Gastrocnemius medialis (tissue), 4 donors: ENCODE measurements at places on chromosomes 5 and 9. TPM values are rescaled to one million over a fixed set of nuclear protein-coding genes. Genes with fewer than 3 reads are reported as not detected.

GRCh38 chr5:10607023-10607665, 43.3 kb downstream of the ANKRD33B start:
- peak; percentile 31 for DNase-seq

DNA sequence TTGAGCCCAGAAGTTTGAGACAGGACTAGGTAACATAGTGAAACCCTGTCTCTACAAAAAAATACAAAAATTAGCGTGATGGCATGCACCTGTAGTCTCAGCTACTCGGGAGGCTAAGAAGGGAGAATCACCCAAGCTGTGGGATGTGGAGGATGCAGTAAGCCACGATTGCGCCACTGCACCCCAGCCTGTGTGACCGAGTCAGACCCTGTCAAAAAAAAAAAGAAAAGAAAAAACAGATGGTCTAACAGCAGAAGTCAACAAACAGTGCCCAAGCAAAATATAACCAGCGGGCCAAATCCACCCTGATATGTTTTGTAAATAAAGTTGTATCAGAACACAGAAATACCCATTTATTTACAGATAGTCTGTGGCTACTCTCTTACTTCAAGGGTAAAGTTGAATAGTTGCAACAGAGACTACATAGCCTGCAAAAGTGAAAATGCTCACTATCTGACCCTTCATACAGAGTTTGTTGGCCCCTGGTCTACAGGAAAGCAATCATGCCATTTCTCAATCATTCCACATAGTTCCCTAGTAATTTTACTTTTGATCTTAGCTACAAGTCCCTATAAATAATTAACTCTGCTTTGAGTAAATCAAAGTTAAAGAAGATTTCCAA, 383.7 kb downstream of the TLE1 start:
- DNase-seq, result no peak

DNA sequence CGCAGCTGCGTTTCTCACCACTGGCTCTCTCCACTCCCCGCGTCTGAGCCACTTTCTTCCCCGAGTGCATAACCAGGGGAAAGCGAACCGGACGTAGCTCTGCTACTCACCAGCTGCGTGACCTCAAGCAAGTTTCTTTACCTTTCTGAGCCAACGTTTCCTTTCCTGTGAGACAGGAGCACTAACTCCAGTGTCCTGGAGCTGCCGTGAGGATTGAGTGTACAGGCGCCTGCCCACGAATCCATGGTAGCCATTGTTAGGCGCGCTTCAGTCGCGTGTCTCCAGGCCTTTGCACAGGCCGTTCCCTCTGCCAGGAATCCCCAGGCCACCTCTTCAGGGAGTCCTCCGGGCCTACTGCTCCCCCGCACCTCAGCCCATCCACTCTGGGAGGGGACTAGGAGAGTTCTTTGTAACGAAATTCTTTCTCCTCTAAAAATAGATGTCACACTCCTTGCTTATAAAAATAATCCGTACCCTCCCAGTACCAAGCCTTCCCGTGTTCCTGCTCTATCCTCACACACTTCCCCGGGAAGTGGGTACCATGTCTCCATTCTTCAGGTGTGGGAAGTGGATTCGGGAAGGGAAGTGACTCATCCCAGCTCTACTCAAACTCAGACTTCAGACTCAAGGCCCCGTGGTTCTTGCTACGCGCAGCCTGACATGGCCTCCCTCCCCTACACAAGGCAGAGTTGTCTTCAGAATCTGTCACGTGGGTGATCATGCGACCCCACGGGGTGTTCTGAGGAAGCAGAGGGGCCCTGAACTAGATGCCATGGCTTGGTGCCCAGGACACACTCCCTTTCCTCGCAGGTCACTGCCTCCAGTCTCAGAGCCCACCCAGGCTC, 16.1 kb upstream of the CRB2 start:
- DNase-seq, result no peak

- no peak for DNase-seq
These were observed 970.0 kb downstream of the MAT2B start for GRCh38 chr5:164475339-164475977.

DNA sequence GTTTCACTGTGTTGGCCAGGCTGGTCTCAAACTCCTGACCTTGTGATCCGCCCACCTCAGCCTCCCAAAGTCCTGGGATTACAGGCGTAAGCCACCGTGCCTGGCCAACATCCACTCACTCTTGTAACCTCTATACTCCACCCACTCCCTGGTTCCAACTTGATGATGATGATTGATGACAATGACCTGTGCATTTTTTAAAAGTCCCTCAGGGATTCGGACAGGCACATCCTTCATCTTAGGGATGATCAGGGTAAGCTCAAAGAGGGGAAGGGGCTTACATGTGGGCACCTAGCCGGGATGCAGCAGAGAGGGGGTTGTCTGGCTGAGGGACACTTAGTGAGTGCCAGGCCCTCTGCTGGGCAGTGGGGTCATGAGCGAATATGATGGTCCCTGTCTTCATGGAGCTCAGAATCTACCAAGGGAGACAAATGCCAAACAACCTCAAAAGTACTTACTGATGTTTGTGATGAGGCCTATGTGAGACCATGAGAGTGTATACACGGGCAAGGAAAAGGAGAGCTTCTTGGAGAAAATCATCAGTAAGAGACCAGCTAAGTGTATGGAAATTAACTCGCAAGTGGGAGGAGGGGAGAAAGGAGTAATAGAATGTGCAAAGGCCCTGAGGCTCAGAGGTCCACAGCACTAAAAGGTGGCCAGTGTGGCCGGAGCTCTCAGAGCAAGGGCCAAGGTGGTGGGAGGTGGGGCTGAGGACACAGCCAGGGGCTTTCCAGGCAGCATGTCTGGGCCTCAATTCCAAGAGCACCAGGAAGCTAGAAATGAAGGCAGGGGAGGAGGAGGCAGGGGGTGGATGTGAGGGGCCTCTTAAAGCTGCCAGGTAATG, 27.4 kb downstream of the LHX2 start:
- no peak for DNase-seq

The PCDHB13 gene
- total RNA-seq, result 0.76 TPM
